ENCODE measurements at places on chromosomes 5 and 9.

DNA sequence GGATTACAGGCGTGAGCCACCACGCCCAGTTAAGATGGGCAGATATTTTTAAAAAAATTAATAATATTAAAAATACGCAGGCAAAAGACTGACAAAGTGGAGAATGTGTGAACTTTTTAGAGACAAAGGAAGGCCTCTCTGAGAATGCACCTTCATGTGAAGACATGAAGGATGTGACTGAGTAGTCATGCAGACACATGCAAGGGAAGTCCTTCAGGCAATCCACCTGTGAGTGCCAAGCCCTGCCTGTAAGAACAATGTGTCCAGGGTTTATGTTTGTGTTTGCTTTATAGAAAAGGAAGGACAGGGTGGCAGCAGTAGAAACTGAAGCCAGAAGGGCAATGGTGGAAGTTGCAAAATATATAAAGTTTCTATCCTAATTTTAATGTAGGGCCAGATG lies 169.2 kb downstream of the EDIL3 start:
- DNase-seq, result no peak

DNA sequence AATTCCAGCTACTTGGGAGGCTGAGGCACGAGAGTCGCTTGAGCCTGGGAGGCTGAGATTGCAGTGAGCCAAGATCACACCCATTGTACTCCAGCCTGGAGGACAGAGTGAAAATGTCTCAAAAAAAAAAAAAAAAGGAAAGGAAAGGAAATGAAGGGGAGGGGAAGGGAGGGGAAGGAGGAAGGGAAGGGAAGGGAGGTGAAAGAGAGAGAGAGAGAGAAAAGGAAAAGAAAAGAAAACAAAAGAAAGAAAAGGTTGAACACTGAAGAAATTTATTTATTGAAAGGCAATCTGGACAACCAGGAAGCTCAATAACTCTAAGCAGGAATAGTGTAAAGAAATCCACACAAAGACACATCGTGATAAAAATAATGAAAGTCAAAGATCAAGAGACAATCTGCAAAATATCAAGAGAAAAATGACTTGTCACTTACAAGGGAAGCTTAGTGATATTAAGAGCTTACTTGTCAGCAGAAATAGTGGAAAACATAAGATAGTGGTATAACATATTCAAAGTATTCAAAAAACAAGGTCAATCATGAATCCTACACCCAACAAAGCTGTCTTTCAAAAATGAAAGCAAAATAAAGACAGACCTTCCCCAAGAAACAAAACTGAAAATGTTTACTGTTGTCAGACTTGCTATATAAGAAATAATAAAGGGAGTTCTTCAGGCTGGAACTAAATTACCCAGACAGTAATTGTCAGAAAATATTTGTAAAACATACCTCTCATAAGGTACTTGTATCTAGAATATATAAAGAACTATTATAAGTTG lies 10.9 kb upstream of the RIMOC1 start:
- no peak for DNase-seq

DNA sequence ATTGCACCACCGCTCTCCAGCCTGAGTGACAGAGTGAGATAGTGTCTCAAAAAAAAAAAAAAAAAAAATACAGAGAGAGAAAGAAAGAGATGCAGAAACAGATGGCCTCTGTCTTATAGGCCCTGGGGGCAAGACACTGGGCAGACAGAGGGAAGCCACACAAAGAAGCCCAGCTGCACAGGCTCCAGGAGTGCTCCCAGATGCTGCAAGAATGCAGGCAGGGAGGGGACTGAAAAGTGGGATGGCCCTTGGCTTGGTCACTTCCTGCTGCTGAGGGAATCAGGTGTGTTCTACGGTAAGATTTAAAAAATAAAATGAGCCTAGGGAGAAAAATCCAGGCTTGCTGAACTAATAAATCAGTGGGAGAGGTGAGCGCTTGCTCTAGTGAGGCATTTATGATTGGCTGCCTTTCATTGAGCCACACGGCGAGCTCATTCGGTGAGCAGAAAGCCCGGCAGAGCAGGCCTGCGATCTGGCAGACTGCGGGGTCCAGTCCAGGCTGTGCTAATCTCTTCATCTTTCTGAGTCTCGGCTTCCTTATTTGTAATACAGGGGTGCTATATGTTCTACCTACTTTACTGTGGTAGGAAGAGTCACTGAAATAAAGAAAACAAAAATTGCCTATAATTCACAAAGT lies 80.6 kb downstream of the RAD23B start:
- DNase-seq, result no peak

DNA sequence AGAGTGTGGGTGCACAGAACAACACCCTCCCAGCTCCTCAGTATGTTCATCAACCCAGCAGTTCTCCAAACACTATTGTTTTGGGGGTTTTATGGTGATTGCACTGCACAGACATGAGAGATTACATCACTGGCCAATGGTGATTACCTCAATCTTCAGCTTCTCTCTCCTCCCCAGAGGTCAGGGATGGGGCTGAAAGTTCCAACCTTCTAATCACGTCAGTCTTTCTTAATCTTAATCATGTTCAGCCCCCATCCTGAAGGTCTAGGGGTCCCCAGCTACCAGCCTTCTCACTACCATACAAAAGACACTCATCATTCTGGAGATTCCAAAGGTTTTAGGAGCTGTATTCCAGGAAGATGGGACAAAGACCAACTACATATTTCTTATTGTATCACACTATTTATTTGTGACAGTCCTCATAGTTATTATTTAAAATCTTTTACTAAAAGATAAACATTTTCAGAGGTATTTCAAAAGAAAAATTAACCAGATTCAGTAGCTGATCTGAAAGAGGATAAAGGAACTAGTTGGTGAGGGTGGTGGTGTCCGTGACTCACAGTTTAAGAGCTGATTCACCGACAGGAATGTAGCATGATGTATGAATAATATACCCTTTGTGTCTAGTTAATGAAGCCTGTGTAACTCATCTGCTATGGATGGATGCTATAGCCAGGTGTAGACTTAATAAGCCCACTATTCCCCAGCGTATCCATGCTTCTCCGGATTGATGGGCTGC lies 35.6 kb downstream of the RASEF start:
- no peak for DNase-seq

DNA sequence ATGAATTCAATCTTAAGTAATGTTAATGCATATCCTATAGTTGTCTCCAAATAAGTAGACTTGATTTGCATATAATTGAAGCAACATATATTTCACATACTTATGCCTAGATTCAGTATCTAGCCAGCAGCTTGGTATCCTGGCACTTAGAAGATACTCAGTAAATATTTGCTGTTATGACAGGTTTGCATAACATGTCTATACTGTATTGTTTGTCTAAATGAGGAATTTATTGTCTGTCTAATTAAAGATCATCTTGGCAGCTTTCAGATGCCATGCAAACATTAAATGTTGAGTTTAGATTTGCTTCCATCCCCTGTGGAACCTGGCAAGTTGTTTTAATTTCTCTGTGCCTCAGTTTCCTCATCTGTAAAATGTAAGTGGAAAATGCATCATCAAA lies 9.4 kb downstream of the IQGAP2 start:
- no peak for DNase-seq

DNA sequence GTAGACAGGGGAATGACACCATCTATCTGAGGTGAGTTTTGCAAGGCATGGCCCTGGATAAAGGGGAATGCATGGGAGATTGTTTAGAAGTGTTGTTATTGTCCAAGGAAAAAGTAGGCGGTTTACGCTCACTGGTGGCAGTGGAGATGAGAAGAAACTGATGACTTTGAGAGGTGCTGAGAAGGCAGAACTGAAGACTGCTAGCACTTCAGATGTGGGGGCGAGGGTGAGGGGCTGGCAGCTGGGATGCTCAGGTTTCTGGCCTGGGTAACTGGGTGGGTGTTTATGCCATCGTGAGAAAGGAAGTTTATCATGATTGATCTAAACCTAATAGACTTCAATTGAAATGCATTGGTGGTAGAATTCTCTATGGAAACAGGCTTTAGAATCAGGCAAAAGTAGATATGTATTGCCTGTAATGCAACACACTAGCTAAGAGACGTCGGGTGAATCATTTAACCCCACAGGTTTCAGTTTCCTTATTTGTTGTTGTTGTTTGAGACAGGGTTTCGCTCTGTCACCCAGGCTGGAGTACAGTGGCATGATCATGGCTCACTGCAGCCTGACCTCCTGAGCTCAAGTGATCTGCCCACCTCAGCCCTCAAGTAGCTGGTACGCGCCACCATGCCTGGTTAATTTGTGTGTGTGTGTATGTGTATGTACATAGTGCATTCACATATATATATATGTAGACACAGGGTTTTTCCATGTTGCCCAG lies 123.5 kb downstream of the SLC24A2 start:
- no peak for DNase-seq

DNA sequence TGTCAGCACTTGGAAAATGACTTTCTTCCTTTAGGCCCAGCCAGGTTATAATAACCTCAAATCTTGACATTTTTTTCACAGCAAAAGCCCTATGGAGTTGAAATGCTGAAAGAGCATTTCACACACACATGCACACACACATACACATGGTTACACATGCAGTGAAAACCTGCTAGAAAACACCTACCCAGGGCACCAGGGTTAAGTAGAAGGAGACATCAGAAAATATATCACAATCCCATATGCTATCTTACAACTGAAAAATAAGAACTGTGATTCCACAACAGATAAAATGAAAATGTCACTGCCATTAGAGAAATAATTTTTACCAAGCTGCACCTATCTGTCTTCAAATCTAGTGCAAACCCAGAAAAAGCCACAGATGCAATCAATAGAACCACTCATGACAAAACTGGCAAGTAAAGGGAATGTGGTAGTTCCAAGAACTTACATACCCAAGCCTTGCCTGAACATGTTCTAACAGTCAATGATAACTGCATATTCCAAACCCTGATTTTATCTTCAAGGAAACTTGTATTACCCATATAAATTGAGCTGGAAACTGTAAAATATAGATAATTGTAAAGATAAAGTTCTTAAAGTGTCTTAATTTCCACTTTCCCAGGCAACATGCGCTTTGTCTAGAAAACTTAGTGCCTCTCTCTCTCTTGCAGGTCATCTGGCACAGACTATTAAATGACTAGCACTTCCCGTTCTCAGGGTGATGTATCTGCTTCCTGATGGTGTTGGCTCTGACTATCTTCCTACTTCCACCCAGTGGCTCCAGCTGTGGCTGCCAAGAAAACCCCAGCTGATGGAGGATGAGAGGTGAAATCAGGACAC lies 250.2 kb upstream of the PTGER4 start:
- DNase-seq, result no peak

GRCh38 chr9:74277532-74277931 lies 219.6 kb upstream of the RORB start:
- DNase-seq, result peak; percentile 51

DNA sequence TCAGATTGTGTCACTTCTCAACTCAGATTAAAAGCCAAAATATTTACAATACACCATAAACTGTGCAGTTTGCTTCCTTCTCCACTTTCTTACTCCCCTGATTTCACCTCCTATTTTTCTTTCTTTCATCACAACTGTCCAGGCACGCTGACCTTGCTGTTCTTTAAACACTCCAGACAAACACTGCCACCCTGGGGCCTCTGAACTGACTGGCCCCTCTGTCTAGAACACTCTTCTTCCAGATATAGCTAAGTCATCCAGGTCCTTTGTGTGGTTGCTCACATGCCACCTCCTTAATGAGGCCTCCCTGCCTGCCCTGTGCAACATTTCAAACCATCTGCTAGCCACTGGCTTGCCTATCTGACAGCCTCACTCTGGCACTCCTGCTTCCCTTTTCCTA lies 46.6 kb downstream of the ATG10 start:
- DNase-seq, result no peak

DNA sequence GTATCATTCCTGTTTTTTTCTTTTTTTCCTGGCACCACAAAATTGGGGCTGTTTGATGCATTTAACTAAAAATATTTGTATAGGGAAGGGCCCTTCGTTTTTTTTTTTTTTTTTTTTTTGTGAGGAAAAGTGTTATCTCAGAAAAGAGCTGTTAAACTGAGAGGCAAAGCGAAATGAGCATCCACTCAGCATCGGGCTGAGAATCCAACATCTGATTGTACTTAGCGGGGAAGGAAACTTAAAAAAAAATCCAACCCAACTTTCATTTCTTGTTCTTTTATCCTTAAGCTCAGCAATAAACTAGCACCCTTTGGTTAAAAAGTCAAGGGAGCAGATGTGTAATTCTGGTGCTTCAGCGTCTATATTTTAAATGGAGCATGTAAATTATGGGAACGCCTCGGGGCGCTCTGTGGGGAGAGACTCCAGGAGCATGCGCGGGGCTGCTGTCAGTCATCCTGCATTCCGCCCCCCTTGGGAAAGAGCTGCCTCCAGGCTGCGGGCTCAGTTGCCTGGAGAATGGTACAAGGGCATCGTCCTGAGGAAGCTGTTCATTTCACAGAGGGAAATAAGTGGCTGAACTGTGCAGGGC lies 33.3 kb downstream of the DMRT2 start:
- no peak for DNase-seq

- no peak for DNase-seq
These were observed 88.5 kb upstream of the SMC5 start for GRCh38 chr9:70170151-70170790.

DNA sequence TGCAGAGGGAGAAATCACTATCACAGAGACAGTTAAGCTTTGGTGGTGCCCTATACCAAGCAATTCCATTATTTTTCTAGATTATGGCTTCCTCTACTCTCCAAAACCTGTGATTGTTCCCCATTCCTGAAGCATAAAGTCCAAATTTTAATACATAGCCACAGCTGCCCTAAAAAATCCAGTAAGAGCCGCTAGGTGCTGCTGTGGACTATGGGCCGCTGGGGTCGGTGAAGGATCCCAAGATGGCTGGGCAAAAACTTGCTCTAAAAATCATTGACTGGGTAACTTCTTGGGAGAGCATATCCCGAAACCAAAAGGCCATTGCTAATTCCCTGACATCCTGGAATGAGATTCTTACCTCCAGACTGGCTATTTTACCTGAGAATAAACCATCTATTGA lies 245.3 kb downstream of the NFIB start:
- DNase-seq, result no peak

- no peak for DNase-seq
These were observed 173.2 kb upstream of the FBN2 start for GRCh38 chr5:128711216-128711615.

- no peak for DNase-seq
These were observed 32.9 kb upstream of the SLC36A1 start for GRCh38 chr5:151414536-151414935.

DNA sequence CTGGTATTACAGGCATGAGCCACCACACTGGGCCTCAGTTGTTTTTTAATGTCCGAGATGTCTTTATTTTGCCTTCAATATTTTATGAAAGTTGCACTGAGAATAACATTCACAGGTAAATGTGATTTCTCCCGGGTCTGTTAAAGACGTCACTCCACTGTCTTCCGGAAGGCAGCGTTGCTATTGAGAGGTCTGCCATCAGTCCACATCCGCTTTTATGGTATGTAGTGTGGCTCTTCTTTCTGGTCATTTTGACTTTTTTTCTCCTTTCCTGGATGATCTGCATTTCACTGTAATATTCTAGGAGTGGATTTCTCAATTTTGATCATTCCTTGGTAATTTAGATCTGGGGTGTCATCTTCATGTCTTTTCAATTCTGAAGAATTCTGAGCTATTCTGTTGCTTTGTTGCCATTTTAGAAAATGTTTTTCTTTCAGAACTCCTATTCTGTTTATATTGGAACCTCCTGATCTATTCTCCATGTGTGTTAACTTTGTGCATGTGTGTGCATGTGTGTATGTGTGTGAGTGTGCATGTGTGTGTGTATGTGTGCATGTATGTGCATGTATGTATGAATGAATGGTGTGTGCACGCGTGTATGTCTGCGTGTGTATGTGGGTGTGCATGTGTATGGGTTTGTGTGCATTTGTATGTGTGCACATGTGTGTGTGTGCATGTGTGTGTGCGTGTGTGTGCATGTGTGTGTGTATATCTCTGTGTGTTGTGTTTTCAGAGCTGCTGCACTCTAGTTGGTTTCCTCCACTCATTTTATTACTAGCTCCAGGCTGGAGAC lies 1.9 kb upstream of the LCN1 start:
- no peak for DNase-seq

- DNase-seq, result no peak
These were observed 43.2 kb upstream of the IL7R start for GRCh38 chr5:35813521-35813920.
